Fibroblast of skin of scalp (primary cell): ENCODE measurements at places on chromosomes 4 and X.

DNA sequence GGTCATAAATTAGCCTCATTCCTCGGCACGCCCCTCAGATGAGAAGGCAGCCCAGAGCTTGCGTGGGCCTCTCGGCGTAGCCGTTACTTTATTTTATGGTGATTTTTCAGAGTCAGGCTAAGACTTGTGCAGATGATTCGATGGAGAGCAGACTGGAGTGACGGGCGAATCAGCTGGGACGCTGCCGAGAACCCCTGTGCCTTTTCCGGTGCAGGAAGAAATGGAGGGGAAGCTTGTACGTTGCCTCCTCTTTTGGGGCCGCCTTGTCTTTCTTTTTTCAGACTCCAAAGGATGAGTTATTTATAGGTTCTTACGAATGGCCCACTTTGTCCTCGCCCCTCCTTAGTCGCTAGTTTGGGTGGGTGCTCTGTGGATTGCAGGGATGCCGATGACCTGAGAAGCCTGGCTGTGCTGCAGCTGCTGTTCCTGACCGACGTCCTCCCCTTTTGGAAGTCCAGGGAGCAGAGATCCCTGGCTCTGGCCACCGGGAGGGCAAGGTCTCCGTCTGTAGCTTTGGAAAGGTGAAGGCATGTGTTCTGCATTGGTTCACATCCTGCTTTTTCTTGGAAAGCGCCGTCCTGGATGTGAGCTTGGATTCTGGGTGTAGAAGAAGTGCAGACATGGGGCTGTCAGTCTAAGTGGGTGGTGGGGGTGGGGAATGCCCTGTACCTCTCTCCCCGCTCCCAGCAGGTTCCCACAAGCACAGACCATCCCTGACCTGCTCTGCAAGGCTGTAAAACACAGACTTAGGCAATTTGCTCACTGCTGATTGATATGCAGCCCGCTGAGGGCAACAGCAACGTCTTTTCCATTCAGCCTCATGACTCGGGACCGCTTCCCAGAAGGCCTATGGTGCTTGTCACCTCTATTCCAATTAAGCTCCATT lies 9.3 kb downstream of the SORCS2 start:
- no peak for DNase-seq

DNA sequence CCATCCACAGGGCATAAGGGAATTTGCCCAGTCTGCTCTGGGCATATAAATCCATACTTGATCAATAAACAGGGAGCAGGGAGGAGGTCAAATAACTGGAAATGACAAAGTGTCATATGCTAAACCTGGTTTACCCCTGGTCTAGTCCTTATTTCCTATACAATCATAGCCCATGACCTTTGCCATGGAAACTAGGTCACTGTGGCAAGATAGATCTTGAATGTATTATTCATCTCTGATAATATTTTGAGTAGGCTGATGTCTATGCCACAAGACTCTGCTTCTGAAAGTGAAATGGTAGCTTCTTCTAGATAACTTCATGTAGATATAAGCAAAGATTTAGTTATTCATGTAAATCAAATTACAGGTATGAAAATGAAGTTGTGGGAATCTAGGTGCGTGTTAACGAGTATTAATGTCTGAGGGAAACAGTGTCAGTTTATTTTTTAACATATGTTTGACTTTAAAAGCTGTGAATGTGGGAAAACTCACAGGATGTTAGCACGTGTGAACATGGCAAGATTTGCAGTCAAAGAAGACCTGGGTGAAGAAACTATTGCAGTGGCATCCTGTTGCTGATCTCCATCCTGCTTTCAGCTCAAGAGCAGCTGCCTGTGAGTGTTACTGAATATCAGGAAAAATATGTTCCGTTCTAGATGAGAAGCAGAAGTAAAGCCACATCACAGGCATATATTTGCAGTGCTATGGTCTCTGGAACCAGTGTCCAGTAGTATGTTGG lies 81.8 kb upstream of the NDP start:
- no peak for DNase-seq

GRCh38 chr4:177322266-177322665 lies 12.6 kb downstream of the NEIL3 start:
- DNase-seq: no peak

GRCh38 chrX:110462957-110463356 lies 104.3 kb downstream of the RTL9 start:
- DNase-seq: peak; percentile 2

GRCh38 chr4:38128478-38129459 lies 168.6 kb downstream of the PTTG2 start:
- DNase-seq: peak; percentile 47
